ENCODE measurements at places on chromosomes 6 and 20. TPM values are rescaled to one million over a fixed set of nuclear protein-coding genes. Genes with fewer than 3 reads are reported as not detected.

The RIMS1 gene
- not detected for total RNA-seq

The TEAD3 gene
- total RNA-seq = 0.21 TPM

The SULF2 gene
- 0.58 TPM for total RNA-seq

The BNIP5 gene
- not detected for total RNA-seq

The FAM209B gene
- total RNA-seq = 1.1 TPM

The TRIM38 gene
- total RNA-seq = 19.1 TPM

The SGK1 gene
- 23.2 TPM for total RNA-seq

The APOBEC2 gene
- not detected for total RNA-seq

The HFE gene
- 4.3 TPM for total RNA-seq

The PHACTR1 gene
- 0.47 TPM for total RNA-seq

The ZC3H12D gene
- total RNA-seq = 6.0 TPM

The SEC23B gene
- 63.9 TPM for total RNA-seq

GRCh38 chr6:5499644-5500306, 238.5 kb downstream of the FARS2 start:
- H3K36me3 ChIP-seq = peaks cover 5% of the 10 kb centered on the region
- H3K27ac ChIP-seq = no peak overlapping the region
- no peak for DNase-seq
- H3K4me1 ChIP-seq = peaks cover 13% of the 10 kb centered on the region
- no peak overlapping the region for H3K4me3 ChIP-seq

DNA sequence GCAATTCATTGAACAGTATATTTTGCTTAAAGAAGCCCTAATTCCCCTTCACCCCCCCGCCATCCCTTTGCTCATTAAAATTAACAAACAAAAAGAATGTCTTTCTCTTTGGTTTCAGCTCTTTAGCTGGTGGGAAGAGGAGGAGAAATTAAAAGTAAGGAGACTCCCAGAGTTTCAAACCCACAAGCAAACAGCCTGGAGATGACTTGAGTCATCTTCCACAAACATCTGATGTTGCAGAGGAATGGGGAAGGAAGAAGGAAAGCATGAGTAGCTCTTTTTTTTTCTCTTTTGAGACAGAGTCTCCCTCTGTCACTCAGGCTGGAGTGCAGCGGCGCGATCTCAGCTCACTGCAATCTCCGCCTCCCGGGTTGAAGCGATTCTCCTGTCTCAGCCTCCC, 189.6 kb downstream of the ADAT2 start:
- H3K27ac ChIP-seq = no peak overlapping the region
- no peaks in the 10 kb centered on the region for H3K27me3 ChIP-seq
- no peak overlapping the region for H3K4me3 ChIP-seq
- H3K4me1 ChIP-seq = no peaks in the 10 kb centered on the region
- DNase-seq = no peak

DNA sequence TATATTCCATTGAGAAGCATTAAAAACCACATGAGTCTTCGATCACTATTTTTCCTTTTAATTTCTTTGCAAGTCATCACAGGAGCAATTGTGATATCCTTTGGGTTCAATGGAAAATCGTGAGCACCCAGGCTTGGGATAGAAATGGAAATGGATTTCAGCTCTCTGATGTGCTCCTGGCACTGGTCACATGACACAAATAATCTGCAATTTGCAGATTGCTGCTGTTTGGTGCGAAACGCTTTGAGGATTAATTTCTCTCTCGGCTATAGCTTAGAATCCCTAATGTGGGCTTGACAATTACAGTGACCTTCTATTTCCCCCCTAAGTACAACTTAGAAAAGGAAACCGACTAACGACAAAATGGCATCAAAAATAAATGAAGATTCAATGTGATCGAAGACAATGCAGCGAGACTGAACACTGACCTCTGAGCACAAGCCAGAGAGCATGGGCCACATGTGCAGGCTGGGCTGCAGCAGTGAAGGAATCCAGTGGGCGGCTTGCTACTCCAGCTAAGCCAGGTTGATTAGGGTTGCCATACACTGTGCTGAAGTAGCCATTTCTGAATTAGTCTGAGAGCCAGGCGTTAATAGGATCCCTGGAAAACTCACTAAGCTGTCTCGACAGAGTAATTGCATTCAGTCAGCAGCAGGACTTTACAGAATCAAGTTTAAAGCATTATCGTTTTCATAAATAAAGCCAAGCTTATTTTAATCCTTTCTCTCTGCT, 301.8 kb upstream of the AGPAT4 start:
- no peak for DNase-seq
- no peaks in the 10 kb centered on the region for H3K36me3 ChIP-seq
- H3K27ac ChIP-seq = no peak overlapping the region

DNA sequence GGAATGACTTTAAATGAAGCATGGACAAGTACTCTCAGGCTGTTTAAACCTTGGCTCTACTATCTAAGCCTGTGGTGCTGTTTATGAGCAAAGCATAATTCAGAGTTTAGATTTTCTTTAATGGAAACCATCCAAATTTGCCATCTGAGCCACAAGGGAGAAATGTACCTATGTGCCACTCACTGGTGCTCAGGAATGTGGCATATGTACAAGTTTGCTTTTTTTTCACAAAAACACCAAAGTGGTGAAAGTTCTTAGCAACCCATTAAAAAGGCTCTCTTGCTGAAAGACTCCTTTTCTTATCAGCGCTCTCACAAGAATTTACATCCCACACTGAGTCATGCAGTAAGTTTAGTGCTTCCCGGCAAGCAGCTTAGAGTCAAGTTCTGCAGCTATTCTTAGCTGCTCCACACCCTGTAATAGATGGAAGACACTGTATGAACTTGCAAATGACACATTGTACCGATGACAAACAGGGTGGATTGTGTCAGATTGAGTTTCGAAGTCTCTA, 57.3 kb upstream of the MLIP start:
- H3K4me1 ChIP-seq = no peaks in the 10 kb centered on the region
- H3K27ac ChIP-seq = no peak overlapping the region
- no peak for DNase-seq
- H3K27me3 ChIP-seq = no peaks in the 10 kb centered on the region

GRCh38 chr20:36298061-36298460, 8.1 kb upstream of the DLGAP4 start:
- no peaks in the 10 kb centered on the region for H3K4me1 ChIP-seq
- DNase-seq = no peak
- H3K4me3 ChIP-seq = no peak overlapping the region
- no peaks in the 10 kb centered on the region for H3K36me3 ChIP-seq

- peaks cover 74% of the 10 kb centered on the region for H3K27me3 ChIP-seq
- H3K36me3 ChIP-seq = no peaks in the 10 kb centered on the region
- DNase-seq = no peak
- H3K27ac ChIP-seq = no peak overlapping the region
- peaks cover 15% of the 10 kb centered on the region for H3K4me1 ChIP-seq
Observed at GRCh38 chr6:2547355-2547754, 203.4 kb downstream of the MYLK4 start.

GRCh38 chr6:108209738-108210137, 43.9 kb downstream of the NR2E1 start:
- peaks cover 29% of the 10 kb centered on the region for H3K36me3 ChIP-seq
- no peak for DNase-seq
- no peak overlapping the region for H3K4me3 ChIP-seq
- no peaks in the 10 kb centered on the region for H3K27me3 ChIP-seq
- peaks cover 11% of the 10 kb centered on the region for H3K4me1 ChIP-seq

DNA sequence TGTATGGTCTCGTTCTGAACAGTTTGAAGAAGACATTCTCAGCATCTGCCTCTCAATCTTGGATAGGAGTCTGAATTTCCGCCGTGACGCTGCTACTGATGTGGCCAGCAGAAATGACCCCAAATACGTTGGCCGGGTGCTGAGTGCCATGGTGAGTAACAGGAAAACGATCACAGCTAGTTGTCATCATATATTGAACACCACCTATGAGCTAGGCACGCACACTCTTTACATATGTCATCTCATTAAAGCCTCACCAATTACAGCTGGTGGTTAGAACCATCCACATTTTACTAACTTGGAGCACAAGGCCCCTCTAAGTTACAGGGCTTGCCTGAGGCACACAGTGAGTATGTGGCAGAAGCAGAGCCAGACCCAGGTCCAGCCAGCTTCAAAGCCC, 17.1 kb downstream of the TGM3 start:
- H3K4me3 ChIP-seq = no peak overlapping the region
- no peak overlapping the region for H3K27ac ChIP-seq
- no peak for DNase-seq
- no peaks in the 10 kb centered on the region for H3K4me1 ChIP-seq
- H3K36me3 ChIP-seq = no peaks in the 10 kb centered on the region

DNA sequence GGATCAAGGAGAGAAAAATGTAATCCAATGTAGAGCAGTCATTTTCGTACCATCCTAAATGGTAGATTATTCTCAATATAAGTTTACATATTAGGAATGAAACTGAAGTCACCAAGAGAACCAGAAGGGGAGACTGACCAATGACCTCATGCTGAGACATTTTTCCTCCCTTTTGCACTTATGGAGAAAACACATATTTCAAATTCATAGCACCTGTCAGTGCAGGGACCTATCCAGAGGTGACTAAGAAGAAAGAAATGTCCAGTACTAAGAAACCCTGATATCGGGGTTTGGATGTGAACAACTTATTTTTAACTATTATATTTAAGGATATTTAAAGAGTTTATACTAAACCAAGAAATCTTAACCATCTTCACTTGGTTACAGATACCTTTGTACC, 16.6 kb upstream of the LYRM2 start:
- H3K27ac ChIP-seq = no peak overlapping the region
- no peaks in the 10 kb centered on the region for H3K4me1 ChIP-seq
- no peak for DNase-seq
- no peak overlapping the region for H3K4me3 ChIP-seq

- no peak overlapping the region for H3K4me3 ChIP-seq
- H3K27ac ChIP-seq = no peak overlapping the region
- H3K36me3 ChIP-seq = no peaks in the 10 kb centered on the region
- peaks cover 4% of the 10 kb centered on the region for H3K4me1 ChIP-seq
Observed at GRCh38 chr6:140105857-140106256, 731.4 kb upstream of the CITED2 start.

- no peak for DNase-seq
- H3K4me3 ChIP-seq = no peak overlapping the region
- H3K27ac ChIP-seq = no peak overlapping the region
- H3K36me3 ChIP-seq = no peaks in the 10 kb centered on the region
- no peaks in the 10 kb centered on the region for H3K4me1 ChIP-seq
- H3K27me3 ChIP-seq = peaks cover 2% of the 10 kb centered on the region
Observed at GRCh38 chr6:142384519-142385254, 82.9 kb downstream of the ADGRG6 start.

- H3K4me1 ChIP-seq = no peaks in the 10 kb centered on the region
- no peaks in the 10 kb centered on the region for H3K36me3 ChIP-seq
- H3K27me3 ChIP-seq = no peaks in the 10 kb centered on the region
Observed at GRCh38 chr6:91786474-91787184, 1199.8 kb upstream of the MAP3K7 start.

DNA sequence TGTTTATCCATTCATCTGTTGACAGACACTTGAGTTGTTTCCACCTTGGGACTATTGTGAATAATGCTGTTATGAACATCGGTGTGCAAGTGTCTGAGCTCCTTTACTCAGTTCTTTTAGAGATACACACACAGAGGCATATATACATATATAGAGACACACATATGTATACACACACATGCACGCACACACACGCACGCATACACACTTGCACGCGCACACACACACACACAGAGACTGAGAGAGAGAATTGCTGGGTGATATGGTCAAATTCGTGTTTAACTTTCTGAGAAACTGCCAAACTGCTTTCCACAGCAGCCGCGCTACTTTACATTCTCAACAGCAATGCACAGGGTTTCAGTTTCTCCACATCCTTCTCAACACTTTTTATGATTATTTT, 273.3 kb downstream of the FARS2 start:
- H3K4me1 ChIP-seq = no peaks in the 10 kb centered on the region
- no peak overlapping the region for H3K27ac ChIP-seq
- H3K4me3 ChIP-seq = no peak overlapping the region
- H3K36me3 ChIP-seq = peaks cover 9% of the 10 kb centered on the region
- H3K27me3 ChIP-seq = no peaks in the 10 kb centered on the region

GRCh38 chr6:31586599-31587281, 663 bp downstream of the LST1 start:
- H3K4me3 ChIP-seq = peak overlapping the region; percentile 84
- DNase-seq = peak; percentile 59
- H3K4me1 ChIP-seq = peaks cover 86% of the 10 kb centered on the region
- H3K27me3 ChIP-seq = no peaks in the 10 kb centered on the region
- H3K27ac ChIP-seq = peak overlapping the region; percentile 94

DNA sequence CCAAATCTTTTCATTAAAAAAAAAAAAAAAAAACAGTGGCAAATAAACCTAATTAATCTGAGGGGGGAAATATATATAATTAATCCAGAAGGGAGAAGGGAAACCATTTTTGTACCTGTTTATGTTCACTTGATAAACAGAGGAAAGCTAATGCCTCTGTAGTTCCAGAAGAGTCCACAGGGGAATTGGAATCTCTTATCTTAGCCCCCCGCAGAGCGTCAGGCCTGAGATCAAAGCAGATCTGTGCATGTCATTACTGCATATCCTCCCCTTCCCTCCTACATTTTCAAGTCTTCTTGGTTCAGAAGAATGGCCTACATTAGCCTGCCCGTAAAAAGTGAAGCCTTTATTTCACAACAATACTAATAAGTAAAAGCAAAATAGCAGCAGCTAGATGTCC, 157.2 kb downstream of the PTPRT start:
- H3K27ac ChIP-seq = no peak overlapping the region
- H3K36me3 ChIP-seq = no peaks in the 10 kb centered on the region
- no peaks in the 10 kb centered on the region for H3K4me1 ChIP-seq

- H3K27ac ChIP-seq = no peak overlapping the region
- DNase-seq = no peak
- H3K36me3 ChIP-seq = no peaks in the 10 kb centered on the region
- no peak overlapping the region for H3K4me3 ChIP-seq
Observed at GRCh38 chr20:11246251-11246775, 572.5 kb upstream of the JAG1 start.

DNA sequence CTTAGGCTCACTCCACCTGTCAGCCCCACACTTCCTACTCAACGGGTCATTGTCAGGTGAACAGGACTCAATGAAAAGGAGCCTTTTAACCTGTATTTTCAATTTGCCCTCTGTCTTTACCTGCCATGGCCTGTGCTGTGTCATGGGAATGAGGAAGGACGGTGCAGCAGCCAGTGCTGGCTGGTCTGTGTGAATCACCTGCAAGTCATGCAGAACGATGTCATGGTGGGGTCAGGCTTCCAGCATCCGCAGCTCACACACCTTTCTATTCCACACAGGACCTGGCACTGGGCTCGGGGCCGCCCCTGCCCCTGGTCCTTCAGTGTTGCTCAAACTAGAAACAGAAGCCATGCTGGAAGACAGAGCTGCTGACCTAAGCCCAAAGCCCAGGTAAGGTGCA, 188.7 kb upstream of the GMDS start:
- DNase-seq = no peak
- no peak overlapping the region for H3K27ac ChIP-seq
- no peaks in the 10 kb centered on the region for H3K36me3 ChIP-seq
- no peaks in the 10 kb centered on the region for H3K27me3 ChIP-seq
- no peaks in the 10 kb centered on the region for H3K4me1 ChIP-seq

- no peak overlapping the region for H3K27ac ChIP-seq
- no peaks in the 10 kb centered on the region for H3K4me1 ChIP-seq
- H3K36me3 ChIP-seq = no peaks in the 10 kb centered on the region
- no peak for DNase-seq
Observed at GRCh38 chr6:163175301-163175700, 239.2 kb upstream of the QKI start.

- peaks cover 23% of the 10 kb centered on the region for H3K36me3 ChIP-seq
- peak overlapping the region; percentile 93 for H3K4me3 ChIP-seq
- H3K27ac ChIP-seq = peak overlapping the region; percentile 95
- H3K27me3 ChIP-seq = no peaks in the 10 kb centered on the region
- peaks cover 30% of the 10 kb centered on the region for H3K4me1 ChIP-seq
Observed at GRCh38 chr6:13327691-13328075, 654 bp downstream of the TBC1D7 start.
